ENCODE measurements at places on chromosomes 6 and 20.
A peak's percentile ranks its signal among the peaks of the same experiment; 100 is the strongest.

GRCh38 chr20:1754749-1755148 lies 97.2 kb upstream of the SIRPG start:
- no peak for DNase-seq

DNA sequence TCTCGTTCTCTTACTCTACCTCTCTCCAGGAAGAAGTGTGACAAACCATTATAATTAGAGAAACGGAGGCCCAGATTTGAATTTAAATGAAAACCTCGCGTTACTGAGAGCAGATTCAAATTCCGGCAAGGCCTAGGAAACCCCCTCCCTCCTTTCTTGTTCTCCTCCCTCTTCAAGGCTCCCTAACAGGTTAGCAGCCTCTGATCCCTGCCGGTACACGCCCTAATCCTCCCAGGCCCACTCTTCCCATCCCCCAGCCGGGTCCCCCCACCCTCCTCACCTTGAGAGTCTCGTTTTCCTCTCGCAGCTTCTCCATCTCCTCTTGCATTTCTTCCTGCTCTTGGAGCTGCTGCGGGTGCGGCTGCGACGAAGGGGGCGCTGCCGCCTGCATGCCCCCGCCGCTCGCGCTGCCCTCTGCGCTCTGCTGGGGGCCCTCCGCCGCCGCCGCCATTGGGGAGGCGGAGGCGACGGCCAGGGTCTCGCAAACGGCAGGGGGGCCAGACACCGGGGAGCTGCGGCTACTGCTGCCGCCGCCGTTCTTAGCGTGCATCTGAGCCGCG lies 3.8 kb downstream of the MTCL3 start:
- no peak for DNase-seq

- DNase-seq = no peak
Observed at GRCh38 chr20:60403105-60403741, 445.0 kb downstream of the CDH26 start.

DNA sequence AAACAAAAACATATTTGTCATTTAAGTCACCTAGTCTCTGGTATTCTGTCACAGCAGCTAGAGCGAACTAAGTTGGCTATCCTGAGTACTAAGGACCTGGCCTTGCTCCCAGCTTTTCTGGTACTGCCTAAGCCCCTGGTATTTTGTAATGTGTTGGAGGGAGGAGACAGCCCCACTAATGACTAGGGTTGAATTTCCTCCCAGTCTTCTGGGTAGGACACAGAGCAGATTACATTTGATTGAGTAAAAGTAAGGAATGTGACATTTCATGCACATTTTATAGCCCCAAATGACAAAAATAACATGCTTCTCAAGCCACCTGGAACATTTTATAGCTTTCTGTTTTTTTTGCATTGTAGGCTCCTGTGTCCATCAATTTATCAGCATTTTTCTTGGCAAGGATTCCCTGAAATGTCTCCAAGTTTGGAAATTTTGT lies 47.9 kb upstream of the DDR1 start:
- no peak for DNase-seq

GRCh38 chr20:37846573-37846972 lies 56.4 kb upstream of the VSTM2L start:
- DNase-seq = no peak

DNA sequence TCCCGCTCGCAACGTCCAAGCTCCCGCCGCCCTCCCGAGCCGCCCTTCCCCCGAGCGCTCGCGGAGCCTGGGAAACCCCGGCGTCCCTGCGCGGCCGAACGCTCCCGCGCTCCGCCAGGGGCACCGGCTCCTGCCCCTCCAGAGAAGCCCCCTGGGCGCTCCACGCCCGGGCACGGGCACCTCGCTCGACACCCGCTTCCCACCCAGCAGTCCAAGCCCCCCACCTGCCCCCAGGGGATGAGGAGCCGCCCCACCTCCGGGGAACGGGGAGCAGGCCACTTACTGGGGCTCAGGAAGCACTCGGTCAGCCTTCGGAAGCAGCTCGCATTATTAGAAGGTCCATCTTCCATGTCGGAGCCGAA lies 1.4 kb downstream of the PDE10A start:
- DNase-seq = no peak

DNA sequence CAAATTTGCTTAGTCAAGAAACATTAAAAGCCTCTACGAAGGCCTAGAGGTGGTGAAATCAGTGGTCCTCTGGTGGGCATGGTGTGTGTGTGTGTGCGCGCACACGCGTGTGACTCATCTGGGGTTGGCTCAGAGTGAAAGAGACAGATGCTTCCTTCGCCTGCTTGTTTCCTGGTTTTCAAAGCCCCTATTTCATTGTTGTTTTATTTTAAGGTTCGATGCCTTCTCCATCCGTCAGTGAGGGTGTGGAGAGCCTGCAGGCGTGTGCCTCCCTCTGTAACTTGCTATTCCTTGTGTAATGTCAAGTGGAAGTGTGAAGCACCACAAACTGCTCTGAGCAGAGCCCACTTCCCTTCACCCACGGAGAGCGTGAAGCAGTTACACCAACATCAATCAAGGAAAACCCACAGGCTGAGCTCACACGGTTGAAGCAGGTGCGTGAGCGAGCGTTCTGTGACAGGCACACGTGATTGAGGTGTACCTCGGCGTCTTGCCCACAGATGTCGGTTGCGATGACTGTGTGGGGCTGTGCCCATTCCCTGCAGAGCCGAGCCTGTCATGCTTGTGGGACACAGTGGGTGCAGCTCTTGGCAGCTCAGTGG lies 233.9 kb downstream of the PRL start:
- peak; percentile 16 for DNase-seq

- DNase-seq = no peak
Observed at GRCh38 chr20:41594514-41595322, 23.5 kb downstream of the CHD6 start.

DNA sequence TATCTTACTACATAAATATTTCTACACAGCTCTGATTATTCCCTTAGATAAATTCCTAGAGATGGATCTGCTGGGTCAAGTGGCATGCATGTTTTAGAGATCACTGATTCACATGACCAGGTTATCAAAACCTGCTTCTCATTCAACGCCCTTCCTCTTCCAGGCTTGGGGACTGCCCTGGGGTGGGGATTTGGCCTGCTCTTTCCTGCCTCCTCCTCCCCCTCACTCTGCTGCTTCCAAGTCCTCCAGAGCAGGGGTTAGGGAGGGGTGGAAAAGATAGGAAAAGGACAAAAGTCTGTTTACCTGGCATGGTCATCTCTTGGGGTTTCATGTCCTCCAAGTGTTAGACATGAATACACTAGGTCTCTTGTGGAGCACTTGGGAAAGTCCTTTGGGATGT lies 105.6 kb upstream of the GPR6 start:
- DNase-seq = no peak

DNA sequence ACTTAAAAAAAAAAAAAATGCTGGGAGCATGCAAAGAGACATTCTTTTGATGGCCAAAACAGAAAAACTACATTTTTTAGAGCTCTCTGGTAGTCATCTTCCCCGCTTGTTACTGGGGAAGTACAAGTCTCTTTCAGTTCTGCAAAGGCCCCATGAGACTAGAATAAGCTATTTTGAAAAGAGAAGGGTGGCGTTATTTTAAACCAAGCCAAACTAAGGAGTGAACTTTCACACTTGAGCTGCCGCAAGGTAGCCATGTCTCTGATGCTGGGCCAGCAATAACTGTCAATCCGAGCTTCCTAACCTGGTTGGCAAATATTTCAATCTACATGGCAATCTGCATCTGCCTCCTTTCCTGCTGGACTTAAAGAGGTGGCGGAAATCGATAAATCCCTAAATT lies 96.7 kb downstream of the L3MBTL3 start:
- no peak for DNase-seq

GRCh38 chr6:81491454-81492101 lies 260.9 kb downstream of the TENT5A start:
- no peak for DNase-seq

- no peak for DNase-seq
Observed at GRCh38 chr6:36975231-36976006, 10.6 kb downstream of the MTCH1 start.

DNA sequence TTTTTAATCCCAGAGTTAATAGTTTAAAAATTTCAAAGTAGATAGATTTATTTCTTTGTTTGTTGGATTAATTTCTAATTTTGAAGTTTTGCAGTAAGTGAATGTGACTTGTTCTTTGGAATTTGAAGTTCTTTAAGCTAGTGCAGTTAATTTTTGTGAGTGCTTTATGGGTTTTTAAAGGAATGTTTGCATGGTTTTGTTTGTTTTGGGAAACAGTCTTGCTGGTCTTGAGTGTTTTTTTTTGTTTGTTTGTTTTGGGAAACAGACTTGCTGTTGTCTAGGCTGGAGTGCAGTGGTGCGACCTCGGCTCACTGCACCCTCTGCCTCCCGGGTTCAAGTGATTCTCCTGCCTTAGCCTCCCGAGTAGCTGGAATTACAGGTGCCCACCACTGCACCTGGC lies 9.5 kb downstream of the PANK2 start:
- no peak for DNase-seq

DNA sequence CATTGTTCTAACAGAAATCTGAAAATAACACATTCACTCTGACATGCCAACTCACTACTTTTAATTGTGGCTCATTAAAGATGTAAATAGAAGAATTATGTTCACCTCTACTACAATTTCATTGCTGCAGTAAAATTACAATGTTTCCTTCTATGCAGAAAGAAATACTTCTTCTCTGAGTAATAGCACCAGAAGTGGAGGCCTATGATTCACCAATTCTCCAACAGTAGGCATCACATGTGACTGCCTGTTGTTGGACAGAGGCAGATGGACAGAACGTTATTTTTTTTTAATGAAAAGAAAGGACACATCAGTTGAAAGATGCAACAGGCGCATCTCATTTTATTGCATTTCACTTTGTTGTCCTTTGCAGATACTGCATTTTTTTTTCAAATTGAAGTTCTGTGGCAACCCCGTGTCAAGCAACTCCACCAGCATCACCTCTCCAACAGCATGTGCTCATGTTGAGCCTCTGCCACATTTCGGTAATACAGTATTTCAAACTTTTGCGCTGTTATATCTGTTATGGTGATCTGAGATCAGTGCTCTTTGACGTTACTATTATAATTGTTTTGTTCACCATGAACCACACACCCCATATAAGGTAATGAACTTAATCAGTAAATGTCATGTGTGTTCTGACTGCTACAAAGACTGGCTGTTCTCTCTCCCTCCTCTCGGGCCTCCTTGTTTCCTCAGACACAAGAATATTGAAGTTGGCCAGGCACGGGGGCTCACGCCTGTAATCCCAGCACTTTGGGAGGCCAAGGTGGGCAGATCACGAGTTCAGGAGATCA lies 121.4 kb downstream of the ATXN1 start:
- peak; percentile 81 for DNase-seq

DNA sequence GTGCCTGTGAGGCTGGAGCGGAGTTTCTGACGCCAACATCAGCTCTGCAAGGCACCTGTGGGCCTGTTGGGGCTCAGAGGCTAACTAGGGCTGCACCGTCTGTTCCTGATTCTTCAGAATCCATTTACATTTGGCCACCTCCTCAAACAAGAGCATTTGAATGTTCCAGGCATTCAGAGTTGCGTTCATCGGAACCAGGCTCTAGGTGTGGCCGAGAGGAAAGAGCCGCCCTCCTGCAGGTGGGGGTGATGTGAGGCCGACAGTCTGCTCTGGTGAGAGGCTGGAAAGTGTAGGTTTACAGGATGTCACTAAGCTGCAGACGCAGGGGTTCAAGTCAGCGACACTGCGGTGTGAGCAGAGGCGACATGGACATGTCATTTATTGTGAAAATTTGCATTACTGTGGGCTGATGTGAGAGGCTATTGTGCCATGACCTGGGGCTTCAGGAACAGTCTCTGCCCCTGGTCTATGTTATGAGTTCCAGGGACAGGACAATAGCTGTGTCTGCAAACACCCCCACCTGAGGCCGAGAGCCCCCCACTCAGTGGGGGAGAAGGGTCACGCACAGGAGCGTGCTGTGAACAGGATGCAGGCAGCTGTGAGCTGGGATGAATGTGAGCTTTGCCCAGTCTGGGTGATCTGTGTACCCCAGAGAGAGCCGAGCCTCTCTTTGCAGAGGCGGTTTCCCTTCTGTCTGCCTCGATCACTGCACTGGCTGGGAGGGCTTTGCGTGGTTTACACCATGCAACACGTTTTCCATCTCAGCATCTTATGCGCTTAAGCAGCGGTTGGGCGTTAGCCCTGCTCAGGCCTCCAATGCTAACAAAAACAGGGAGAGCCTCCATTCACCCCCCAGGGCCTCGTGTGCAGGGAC lies 21.1 kb downstream of the SLCO4A1 start:
- no peak for DNase-seq

DNA sequence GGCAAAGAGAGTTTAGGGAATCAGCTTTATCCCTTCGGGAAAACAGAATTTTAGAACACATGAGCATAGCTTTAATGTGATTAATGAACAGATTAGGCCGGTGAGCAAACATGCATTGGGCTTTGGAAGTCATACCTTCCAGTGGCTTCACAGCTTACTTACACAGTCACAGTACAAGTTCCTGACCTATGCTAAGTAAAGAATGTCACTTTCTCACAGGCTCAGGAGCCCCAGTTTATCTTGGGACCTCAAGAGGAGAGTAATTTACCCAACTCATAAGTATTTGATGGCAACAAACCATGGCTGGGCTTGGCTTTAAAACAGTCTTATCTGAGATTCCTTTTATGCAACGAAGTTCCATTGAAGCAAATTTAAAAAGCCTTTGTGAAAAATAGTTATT lies 195.9 kb downstream of the AKAP7 start:
- DNase-seq = no peak

GRCh38 chr20:38873050-38873581 lies 53.1 kb upstream of the FAM83D start:
- DNase-seq = no peak

DNA sequence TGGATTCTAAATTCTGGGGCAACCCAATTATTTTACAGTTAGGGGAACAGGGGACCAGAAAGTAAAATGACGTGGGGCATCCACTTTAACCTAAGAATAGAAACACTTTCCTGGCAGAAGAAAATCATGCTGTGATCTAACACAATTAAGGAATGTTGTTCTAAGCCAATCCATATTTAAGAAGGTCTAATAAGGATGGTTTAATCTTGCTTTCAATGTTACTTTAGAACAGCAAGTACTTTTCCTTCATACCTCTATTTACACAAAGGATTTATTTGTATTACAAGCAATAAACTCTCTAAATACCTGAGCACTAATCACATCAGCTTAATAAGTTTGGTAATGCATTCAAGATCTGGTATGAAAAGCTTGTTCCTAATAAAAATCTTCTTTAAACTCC lies 32.4 kb downstream of the SLC2A12 start:
- DNase-seq = no peak

DNA sequence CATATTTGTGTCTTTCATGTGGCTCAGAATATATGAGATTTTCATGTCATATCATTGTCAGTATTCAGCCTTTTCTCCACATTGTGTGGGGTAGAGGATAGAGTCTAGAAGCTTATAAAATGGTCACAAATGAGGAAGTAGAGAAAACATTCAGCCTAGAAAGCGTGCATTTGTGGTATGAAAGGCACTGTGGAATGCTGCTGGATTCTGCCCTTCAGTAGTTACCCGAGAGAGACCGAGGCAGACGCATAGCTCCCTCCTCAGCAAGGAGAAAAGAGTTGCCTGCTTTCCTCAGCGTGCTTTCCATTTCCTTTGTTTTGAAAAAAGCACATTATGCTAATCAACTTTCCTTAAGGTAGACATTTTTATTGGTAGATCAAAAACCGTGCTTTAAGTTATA lies 28.7 kb downstream of the MYB start:
- no peak for DNase-seq

All from bronchial epithelial cell (primary cell).